CMK (cell line): ENCODE measurements at places on chromosomes 7 and 10.

- no peak for DNase-seq
Observed at GRCh38 chr7:148630078-148630477, 39.5 kb downstream of the C7orf33 start.

- no peak for DNase-seq
Observed at GRCh38 chr7:116325517-116325916, 115.2 kb downstream of the TES start.

- no peak for DNase-seq
Observed at GRCh38 chr10:11397077-11397965, 214.1 kb downstream of the USP6NL start.

GRCh38 chr7:320297-320696 lies 30.3 kb downstream of the FOXL3 start:
- no peak for DNase-seq

- no peak for DNase-seq
Observed at GRCh38 chr7:40525764-40526163, 391.0 kb downstream of the SUGCT start.

DNA sequence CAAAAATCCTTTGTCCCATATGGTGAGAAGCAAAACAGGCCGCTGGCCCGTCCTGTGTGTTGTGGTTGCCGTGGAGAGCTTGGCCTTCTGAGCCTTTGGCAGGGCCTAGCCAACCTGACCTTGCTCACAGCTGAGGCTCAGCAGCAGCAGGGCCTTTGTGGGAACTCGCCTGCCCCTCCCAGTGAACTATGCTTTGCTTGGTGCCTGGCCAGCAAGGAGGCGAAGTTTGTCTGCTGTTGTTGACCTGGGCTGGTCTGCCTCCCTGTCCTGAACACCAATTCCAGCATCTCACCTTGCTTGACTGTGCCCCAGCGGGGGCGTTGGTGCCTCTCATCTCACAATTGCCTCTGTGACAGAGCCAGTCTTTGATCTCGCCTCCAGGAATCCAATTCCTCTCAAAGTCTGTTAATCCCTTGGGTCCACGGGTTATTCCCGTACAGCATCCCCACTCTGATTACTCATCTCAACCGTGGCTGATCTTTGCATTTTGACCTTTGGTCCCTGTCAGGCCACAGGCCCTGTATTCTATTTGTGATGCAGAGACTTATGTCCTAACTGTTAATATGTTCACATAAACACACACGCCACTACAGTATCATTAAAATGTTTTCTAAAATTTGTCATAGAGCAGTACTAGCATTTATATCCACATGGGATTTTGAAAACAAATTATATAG lies 22.6 kb downstream of the EPDR1 start:
- DNase-seq: no peak

DNA sequence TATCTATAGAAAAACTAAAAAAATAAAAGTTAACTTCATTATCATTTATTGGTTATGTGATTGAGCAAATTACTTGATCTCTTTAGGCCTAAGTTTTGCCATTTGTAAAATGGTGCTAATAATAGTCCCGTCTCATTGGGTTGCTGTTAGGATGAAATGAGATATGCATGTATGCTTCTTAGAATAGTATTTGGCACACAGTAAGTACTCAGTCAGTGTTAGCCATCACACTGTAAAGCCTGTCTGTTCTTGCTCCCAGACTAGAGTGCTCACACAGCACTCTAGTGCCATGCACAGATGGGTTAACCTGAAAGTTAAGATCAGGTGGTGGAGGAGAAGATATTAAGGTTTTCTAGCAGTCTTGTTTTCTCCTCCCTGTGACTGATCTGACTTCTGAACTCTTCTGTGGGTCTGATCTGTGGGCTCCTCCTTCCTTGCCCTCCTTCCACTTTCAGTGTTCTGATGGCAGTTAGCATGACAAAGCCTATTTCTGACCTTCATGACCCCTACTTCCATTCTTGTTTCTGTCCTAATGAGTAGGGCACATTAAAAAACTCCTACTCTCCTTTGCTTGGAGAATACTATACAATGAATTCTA lies 167.5 kb downstream of the RNLS start:
- no peak for DNase-seq
